ENCODE measurements at places on chromosomes 1 and 21. TPM values are rescaled to one million over a fixed set of nuclear protein-coding genes. Genes with fewer than 3 reads are reported as not detected.

Gene CELA3A
- total RNA-seq: not detected

Gene FCGR1A
- total RNA-seq: 14.1 TPM

Gene CNR2
- total RNA-seq: not detected

Gene RABGGTB
- total RNA-seq: 71.0 TPM

Measured in diencephalon (tissue), 1 donor.